CD4-positive, alpha-beta T cell treated with Interleukin-15 for 4 hours (primary cell): ENCODE measurements at places on chromosomes 6 and 20.
A peak's percentile ranks its signal among the peaks of the same experiment; 100 is the strongest.

DNA sequence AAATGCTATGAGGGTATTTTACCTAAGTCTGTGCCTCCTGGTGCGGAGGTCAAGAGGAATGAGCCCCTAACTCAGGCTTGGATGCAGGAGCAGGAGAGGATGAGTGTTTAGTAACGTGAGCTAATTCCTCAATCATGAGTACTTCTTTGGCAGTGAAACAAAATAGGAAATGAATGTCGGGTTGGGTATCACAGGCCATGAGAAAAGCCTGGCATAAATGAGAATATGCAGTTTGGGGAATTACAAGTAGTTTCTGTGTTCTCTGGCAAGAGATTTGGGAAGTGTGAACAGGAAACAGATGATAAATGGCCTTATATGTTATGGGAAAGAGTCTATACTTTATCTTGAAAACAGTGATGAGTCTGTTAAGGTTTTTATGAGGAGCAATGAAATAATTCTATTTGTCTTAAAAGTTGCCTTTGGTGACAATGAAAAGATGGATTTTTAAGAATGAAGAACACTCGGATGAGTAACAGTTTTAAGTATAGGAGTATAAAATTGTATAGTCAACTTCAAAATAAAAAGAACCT lies 59.0 kb upstream of the RNF146 start:
- DNase-seq = no peak

GRCh38 chr6:12595161-12595811 lies 121.3 kb upstream of the PHACTR1 start:
- no peak for DNase-seq

DNA sequence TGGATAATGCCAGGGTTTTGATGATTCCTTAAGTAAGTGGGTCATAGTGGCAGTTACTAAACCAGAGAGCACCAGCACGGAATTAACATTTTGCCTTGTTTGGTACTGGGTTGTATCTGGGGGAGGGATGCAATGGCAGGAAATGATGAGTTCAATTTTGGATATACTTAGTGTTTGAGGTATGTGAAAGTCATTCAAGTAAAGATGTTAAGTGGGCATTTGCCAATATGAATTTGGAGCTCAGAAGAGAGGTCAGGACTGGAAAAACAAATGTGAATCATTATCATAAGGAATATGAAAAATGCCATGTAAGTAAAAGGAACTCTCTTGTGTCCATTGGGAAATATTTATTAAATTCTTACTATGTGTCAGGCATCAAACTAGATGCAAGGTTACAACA lies 6.2 kb downstream of the PXT1 start:
- DNase-seq = no peak

- no peak for DNase-seq
These were observed 251.8 kb upstream of the RUNX2 start for GRCh38 chr6:45076217-45076930.

GRCh38 chr20:16311756-16312155 lies 261.5 kb downstream of the KIF16B start:
- no peak for DNase-seq

DNA sequence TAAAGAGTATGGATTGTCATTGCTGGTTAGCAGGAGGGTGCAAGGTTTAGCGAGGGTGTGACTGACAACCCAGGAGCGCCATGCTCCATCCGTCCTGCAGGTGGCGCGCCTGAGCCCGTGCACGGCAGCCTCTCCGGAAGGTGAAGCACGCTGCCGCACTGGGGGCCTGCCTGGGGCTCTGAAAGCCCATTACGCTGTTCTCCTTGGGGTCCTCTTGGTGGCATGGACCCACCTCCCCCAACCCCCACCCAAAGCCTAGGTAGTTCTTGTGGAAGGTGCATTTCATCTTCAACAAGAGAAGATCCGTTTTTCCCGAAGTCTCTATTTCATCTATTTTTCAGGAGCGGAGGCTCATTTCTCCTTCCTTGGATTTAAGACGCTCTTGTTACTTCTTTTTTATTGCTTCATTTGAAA lies 197.4 kb upstream of the KCNG1 start:
- DNase-seq = peak; percentile 39

- no peak for DNase-seq
These were observed 41.2 kb upstream of the CHRNA4 start for GRCh38 chr20:63402181-63402859.

GRCh38 chr6:154404791-154405400 lies 48.3 kb upstream of the IPCEF1 start:
- DNase-seq = no peak

- no peak for DNase-seq
These were observed 29.4 kb downstream of the RNF8 start for GRCh38 chr6:37382994-37383765.

GRCh38 chr6:15493437-15494168 lies 169.2 kb downstream of the DTNBP1 start:
- no peak for DNase-seq

DNA sequence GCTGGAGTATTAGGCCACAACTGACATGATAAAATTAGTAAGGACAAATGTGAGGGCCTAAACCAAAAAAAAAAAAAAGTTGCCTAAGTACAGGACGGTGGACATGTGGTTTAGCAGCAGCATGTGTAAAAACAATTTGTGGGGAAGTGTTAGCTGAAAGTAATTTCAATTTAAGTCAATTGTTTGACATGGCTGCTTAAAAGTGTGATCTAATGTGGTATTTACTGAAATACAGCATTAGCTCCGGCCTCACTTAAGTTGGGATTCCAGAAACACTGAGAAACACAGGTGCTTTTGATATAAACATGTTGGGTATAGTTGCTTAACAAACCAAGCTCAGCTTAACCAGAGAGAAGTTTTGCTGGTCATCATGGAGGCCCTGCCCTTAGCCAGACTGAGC lies 119.7 kb downstream of the FYN start:
- DNase-seq = no peak

DNA sequence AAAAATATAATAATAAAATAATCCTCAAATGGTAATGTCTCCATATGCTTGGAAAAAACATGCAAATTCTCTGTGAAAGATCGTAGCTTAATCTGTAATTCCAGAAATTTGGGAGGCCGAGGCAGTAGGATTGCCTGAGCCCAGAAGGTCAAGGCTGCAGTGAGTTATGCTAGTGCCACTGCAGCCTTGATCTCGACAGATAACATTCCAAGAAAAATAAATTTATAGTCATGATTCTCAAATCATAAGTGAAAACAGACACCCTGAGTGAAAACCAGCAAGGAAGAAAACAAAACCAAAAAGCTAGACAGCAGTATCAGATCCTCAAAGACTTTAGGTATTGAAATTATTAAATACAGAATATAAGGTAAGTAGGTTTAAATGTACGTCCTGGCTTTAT lies 3.8 kb upstream of the MUC21 start:
- DNase-seq = no peak

GRCh38 chr20:58402305-58402704 lies 13.3 kb downstream of the VAPB start:
- no peak for DNase-seq

- DNase-seq = no peak
These were observed 112.1 kb downstream of the LY86 start for GRCh38 chr6:6700407-6701270.

- no peak for DNase-seq
These were observed 146.7 kb downstream of the GJA10 start for GRCh38 chr6:90040931-90041330.

GRCh38 chr6:56407883-56408410 lies 160.6 kb upstream of the COL21A1 start:
- no peak for DNase-seq

DNA sequence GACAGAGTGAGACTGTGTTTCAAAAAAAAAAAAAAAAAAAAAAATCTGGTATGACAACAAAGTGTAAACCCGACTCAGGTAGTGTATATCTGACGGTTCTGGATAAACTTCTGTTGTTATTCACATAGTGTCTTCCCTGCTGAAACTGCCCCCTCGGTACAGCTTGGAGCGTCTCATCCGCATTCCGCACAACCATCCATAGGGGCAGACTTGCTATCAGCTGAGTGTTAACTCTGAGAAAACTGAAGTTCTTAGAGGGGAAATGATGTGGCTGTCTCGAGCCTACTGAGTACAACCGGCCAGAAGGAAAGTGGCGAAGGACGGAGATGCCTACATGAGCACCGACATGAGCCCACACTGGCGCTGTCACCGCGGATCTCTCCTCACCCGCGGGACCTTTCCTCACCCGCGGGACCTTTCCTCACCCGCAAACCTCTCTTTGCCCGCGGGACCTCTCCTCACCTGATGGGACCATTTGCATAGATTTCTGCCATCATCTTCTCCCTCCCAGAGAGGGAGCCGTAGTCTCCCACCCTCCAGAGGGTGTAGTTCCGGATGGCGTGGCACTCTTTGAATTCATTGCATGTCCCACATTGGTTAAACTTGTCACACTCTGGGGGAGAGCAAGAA lies 9.8 kb downstream of the CTSZ start:
- DNase-seq = no peak

DNA sequence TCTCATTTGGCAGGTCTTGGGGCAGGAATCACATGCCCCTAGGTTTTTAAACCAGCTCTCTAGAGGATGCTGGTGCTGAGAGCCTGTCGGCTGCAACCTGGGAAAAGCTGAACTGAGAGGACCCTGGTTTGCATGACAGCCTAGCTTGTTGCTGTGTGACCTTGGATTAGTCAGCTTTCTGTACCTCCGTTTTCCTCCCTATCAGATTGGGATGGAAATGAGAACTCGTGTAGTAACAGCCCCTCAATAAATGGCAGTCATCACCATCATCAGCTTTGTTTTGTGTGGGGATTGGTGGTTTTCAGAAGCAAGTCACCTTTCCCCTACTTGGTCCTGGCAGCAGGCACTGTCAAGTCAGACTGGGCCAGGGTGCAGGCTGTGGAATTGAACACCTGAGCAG lies 75.2 kb upstream of the MYL9 start:
- DNase-seq = no peak

GRCh38 chr20:41131594-41132387 lies 5.6 kb upstream of the PLCG1 start:
- no peak for DNase-seq

GRCh38 chr6:44740566-44741120 lies 353.1 kb downstream of the CDC5L start:
- no peak for DNase-seq

DNA sequence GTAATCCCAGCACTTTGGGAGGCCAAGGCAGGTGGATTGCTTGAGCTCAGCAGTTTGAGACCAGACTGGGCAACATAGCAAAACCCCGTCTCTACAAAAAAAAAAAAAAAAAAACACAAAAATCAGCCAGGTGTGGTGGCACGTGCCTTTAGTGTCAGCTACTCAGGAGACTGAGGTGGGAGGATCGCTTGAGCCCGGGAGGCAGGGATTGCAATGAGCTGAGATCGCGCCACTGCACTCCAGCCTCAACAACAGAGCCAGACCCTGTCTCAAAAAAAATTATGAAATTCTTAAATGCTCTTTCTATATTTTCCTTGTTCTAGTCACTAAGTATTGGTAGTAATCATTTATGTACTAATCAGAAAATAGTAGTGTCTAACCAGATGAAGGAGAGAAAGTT lies 30.6 kb downstream of the SYTL3 start:
- DNase-seq = no peak

GRCh38 chr6:116314878-116315277 lies 35.1 kb upstream of the TSPYL1 start:
- peak; percentile 2 for DNase-seq

GRCh38 chr6:33950472-33950881 lies 146.7 kb upstream of the MLN start:
- DNase-seq = no peak

DNA sequence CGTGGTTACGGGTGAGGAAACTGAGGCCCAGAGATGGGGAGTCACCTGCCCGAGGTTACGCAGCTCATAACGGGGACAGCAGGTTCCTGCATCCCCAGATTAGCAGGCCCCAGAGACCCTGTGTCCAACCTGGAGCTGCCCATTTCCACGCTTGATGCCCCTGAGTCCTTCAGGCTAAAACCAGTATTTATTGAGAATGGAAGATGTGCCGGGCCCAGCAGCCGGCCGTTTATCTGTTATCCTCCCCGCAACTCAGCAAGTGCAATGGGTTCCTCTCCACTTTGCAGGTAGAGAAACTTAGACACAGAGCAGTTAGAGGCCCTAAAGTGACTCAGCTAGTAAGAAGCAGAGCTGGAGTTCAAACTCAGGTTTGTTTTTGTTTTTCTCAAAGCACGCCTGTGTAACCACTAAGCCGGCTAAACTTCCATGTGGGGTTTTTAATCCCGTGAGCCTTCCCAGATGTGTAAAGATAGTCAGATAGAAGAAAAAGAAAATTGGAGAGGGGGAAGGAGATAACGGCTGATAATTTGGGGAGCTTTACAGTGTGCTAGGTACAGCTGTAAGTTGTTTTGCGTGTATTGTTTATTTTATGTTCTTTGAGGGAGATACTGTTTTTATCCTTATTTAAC lies 775 bp downstream of the PFDN4 start:
- DNase-seq = peak; percentile 7

GRCh38 chr6:40492187-40492586 lies 95.0 kb downstream of the LRFN2 start:
- no peak for DNase-seq

DNA sequence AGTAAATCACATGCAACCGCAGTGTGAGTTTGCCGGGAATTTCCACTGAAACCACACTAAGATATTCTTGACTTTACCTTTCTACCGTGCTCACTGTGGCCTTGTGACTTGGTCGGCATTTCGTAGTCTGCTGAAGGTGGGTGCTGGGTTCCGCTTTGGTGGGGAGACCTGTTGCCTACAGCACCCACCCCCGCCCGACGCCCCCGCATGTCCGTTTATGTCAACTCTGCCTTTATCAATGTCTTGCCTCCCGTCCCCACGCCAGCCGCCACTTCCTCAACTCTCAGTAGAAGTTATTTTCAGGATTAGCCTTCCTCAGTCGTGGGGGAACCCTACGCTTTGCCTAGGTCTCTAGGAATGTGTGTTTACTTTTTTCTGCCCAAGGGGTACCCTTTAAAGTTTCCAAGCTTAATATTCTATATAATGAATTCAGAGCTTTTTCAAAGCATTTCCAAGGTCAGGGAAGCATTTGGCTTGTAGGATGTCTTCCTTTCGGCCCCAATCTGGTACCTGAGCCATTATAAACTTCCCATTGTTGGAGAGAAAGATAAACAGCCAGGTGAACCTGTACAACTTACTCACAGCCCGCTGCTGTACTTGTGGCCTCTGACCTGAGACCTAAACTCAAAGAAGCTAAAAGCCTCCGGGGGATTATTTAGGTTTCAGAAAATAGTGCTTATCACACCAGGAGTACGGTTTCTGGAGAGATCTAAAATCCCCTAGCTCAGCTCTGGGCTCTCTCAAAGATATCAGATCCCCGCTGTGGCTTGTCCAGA lies 54.2 kb downstream of the TBC1D7 start:
- peak; percentile 53 for DNase-seq
